ENCODE measurements at places on chromosomes 4 and X.

- no peak for DNase-seq
These were observed 40.6 kb upstream of the NAP1L5 start for GRCh38 chr4:88738180-88738579.

DNA sequence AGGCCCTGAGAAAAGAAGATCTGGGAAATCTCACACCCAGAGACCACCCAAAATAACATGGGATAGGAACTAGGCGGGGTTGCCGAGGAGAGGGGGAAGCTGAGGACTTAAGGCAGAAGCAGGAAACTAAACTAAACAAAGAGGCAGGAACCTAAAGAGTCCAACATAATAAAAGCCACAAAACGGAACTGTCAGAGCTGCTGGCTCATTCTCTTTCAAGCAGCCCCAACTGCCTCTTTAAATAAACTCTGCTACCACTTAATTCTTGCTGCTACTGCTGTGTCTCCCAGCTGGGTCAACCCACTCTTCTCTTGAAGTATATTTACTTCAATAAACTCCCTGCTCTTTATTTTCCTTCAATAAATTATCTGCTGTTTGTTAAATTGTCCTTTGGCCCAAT, 44.5 kb downstream of the MAGEB16 start:
- DNase-seq: no peak

- DNase-seq: no peak
These were observed 378.1 kb downstream of the GABRG1 start for GRCh38 chr4:45745741-45746140.

DNA sequence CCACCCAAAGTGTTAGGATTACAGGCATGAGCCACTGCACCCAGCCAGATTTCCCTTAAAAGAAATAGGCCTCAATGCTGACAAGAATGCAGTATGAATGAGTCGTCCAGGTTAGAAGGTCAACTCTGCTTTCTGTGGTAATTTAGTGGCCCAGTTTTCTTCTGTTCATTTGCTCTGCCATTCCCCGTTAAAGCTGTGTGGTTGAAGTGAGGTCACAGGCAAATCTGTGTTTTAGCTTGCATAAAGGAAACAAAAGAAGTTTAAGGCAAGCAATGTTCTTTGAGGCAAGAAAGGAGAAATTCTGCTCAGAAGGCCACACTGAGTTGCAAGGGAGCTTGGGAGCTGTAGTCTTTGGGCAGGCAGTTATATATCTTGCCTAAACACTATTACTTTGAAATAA, 176.8 kb downstream of the LARP7 start:
- DNase-seq: no peak

GRCh38 chrX:154093965-154094364, 3.6 kb downstream of the MECP2 start:
- no peak for DNase-seq

- no peak for DNase-seq
These were observed 26.4 kb downstream of the ATG4A start for GRCh38 chrX:108117988-108118387.

- DNase-seq: no peak
These were observed 32.9 kb downstream of the SLC2A9 start for GRCh38 chr4:9988363-9988749.

DNA sequence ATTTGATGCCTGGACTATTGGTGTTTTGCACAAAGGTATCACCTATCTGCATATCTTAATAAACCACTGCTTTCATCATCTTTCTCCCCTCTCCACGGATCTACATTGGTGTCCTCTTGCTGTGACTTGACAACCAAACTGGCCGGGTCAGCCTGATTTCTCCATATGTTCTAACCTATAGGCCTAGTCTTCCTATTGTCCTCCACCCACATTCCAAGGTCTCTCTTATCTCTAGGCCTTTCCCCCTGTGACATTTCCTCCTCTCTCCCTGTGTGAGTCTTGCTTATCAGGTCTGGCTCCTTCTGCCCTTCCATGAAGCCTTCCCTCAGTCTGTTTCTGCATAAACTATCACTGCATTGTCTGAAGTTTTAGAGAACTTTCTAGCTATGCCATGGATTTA, 33.7 kb downstream of the ARHGAP24 start:
- no peak for DNase-seq

GRCh38 chrX:136065044-136065671, 79.9 kb downstream of the SLC9A6 start:
- peak; percentile 13 for DNase-seq

DNA sequence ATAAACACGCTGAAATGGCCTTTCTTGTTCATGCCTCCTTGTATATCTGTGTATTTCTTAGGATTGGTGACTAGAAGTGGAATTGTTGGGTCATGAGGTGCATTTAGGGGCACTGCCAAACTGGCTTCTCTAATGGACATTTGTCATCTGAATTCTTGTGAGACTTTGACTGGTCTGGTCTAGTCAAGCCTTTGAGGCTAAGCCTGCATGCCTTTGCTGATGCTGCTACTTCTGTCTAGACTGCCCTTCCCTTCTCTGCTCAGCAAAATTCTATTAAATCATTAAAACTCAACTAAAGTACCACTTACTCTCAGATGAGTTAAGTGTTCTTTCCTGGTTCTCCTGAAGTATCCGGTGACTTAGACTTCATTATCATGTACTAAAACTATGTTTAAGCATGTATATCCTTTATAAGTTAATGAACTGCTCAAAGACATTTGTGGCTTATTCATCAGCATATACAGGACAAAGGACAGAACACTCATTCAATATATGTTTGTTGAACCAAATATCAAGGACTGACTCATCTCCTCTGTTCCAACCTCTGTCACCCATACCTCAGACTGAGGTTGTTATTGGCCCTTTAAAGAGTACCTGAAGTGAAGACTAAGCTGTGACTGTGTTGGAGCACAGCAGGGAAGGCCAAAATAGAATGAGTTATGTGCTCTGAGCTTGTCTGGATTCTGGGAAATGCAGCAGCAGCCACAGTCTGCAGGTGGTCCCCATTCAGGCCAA, 9.0 kb downstream of the TCEAL1 start:
- no peak for DNase-seq

GRCh38 chr4:172125443-172125842, 312.2 kb downstream of the GALNTL6 start:
- no peak for DNase-seq

DNA sequence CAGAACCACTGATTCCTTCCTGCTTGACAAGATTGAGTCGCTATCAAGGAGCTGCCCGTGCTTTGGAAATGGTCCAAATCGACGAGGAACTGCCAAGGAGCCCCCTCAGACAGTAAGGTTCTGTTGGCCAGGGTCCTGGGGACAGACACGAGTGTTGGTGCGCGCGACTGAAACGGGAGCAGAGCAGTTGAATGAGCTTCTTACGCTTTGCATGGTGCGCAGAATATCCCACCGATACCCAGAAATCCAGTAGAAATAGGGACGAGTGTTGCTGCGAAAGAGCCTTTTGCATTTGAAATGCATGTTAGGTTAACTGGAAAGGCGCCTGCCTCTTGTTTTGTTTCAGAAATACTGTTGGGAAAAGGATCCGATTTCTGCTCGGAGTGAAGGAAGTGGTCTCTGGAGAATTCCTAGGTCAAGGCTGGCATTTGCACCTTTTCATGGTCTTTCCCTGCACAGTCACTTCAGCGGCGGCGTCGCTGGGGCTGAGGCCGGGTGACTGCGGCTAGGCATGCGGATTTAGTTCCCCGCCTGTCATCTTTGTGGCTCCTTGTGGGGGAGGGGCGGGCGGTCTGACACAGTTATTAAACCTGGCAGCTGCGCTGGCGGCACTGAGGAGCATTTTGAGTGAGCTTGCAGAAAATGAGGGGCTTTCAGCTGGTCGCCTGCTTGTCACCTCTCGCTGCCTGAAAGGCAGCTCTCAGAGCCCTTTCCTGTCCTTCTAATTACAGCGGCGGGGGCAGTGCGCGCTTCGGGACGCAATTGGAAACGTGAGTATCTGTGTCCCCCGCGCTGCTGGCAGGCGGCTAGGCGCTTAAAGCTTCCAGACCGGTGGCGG, 51.5 kb upstream of the TRIM2 start:
- DNase-seq: no peak

GRCh38 chrX:40683245-40683644, 35.9 kb upstream of the CXorf38 start:
- DNase-seq: no peak

GRCh38 chr4:10296730-10297129, 160.5 kb downstream of the ZNF518B start:
- DNase-seq: no peak

DNA sequence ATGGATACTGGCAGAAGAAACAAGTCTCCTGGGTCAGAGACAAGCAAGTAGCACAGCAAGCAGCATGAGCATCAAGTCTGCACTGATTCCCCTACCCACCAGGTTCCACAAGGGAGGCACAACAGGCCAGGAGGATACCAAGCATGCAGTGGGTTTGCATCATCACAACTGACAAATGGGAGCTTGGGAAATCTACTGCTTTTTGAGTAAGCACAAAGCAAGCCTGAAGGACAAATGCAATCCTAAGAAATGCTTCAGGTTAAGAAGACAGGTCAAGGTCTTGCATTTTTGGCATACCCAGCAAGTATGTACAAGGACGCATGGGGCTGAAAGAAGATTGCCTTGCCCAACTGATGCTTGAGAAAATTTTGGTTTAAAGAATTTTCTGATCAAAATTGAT, 279.6 kb downstream of the PDGFC start:
- no peak for DNase-seq

DNA sequence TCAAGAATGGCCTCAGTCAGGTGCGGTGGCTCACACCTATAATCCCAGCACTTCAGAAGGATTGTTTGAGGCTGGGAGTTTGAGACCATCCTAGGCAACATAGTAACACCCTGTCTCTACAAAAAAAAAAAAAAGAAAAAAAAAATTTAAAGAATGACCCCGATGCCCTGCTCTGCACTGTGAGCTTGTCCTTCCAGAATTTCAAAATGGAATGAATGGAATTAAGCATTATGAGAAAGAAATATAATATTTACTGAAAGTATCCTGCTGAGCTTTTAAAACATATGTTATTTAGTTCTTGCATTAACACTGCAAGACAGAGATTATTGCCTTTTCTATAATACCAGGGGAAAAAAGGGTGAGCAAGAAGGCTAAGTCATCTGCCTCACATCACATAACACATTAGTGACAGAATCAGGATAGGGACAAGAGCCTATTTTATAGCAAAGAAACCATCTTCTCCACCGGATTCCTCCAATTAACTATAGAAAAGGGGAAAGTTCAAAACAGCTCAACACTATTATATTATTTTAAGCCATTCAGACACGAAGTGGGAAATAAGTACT, 41.9 kb upstream of the GAB1 start:
- no peak for DNase-seq

GRCh38 chr4:159823743-159824142, 720.9 kb downstream of the RAPGEF2 start:
- no peak for DNase-seq

DNA sequence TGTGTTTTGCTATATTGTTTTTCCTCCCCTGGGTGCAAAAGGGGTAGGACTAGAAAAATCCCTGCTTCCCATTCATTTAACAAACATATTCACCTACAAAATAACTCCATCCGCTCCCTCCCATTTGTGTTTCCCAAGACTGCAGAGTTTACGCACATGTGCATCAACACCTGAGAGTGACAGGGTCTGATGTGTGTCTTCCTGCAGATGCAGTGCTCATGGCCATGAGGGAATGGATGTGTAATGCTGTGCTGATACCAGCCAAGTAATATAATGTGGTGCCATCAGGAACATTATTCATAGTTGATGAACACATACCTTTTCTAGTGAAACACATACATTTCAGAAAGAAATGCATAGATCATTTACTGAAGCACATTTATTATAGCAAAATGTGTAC, 83.2 kb downstream of the CXXC4 start:
- no peak for DNase-seq

GRCh38 chr4:188175288-188175687, 36.0 kb downstream of the TRIML1 start:
- DNase-seq: no peak

- DNase-seq: no peak
These were observed 127.3 kb upstream of the PACRGL start for GRCh38 chr4:20572976-20573375.

GRCh38 chrX:153875391-153876111, 10.4 kb downstream of the L1CAM start:
- DNase-seq: no peak

- no peak for DNase-seq
These were observed 67.0 kb downstream of the TRMT44 start for GRCh38 chr4:8507624-8508023.

GRCh38 chrX:82237328-82237727, 1035.4 kb downstream of the SH3BGRL start:
- DNase-seq: no peak

GRCh38 chr4:104451573-104451972, 43.1 kb downstream of the CXXC4 start:
- no peak for DNase-seq

DNA sequence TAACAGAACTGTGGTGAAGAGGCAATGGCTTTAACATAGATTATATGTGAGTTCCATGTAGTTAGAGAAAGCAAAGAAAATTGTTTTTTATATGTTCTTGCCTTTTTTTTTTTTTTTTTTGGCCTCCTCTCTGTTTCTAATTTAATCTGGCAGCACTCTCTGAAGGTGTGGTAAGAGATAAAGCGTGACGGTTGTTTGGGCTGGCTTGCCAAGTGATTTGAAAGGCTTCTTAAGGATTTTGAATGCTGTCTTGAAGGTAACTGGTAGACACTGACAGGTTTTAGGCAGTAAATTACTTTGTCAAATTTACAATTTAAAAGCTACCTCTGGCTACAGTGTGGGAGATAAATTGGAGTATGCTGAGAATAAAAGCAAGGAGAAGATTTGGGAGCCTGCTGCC, 269.3 kb upstream of the HS3ST1 start:
- DNase-seq: no peak

- DNase-seq: no peak
These were observed 30.8 kb downstream of the SPINK2 start for GRCh38 chr4:56790691-56791091.

GRCh38 chr4:96356591-96357370, 516.9 kb downstream of the PDHA2 start:
- DNase-seq: no peak

- no peak for DNase-seq
These were observed 460.1 kb downstream of the NAF1 start for GRCh38 chr4:162706632-162707031.

- DNase-seq: no peak
These were observed 23.5 kb upstream of the CA5B start for GRCh38 chrX:15714529-15714928.

GRCh38 chr4:123640271-123640670, 243.7 kb downstream of the SPRY1 start:
- DNase-seq: no peak

- no peak for DNase-seq
These were observed 59.7 kb upstream of the PGRMC2 start for GRCh38 chr4:128347175-128347868.

GRCh38 chr4:7199129-7199725, 6.9 kb downstream of the SORCS2 start:
- no peak for DNase-seq

GRCh38 chr4:6788123-6788522, 5.6 kb downstream of the KIAA0232 start:
- DNase-seq: no peak

DNA sequence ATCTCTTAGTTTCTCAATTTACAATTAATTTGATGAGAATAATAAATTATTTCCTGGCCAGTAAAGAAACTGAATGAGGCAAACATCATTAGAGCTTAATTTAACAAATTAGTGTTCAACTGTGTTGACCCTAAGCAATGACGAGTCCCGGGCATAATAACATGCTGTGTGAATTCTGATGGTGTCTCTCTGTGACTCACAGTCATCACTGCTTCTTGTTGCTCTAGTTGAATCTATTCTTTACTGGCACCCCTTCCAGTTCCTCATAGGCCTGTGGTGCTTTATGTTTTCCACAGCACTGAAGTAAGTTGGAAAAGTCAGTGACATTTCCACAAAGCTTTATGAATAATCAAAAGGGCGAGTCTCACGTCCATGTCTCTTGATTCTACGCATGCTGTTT, 57.7 kb upstream of the SLC7A11 start:
- no peak for DNase-seq
